Coronary artery (tissue), 2 donors: ENCODE measurements at places on chromosomes 2 and 18.

- no peak for DNase-seq
Observed at GRCh38 chr2:106113361-106113966, 80.6 kb downstream of the UXS1 start.

DNA sequence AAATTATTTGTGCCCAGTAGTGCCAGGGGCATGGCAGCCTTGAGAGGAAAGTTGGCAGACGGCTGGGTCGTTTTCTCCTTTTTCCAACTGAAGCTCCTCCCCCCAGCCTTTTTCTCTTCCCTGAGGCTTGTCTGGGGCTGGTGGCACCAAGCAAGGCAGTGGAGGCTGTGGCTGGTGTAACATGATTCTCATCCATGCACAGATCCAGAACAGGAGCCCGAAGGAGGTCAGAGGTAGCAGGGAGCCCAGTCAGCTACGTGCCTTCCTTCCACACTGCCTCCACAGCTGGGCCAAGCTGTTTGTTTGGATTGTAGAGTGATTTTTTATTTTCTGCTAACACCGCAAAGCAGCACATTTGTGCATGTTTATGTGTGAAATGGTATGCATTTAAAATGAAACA, 170.3 kb upstream of the MGAT5 start:
- no peak for DNase-seq

GRCh38 chr18:1595195-1595594, 690.5 kb downstream of the ADCYAP1 start:
- DNase-seq = no peak

- DNase-seq = no peak
Observed at GRCh38 chr18:45119876-45120275, 439.2 kb downstream of the SETBP1 start.

GRCh38 chr2:96523659-96524481, 12.7 kb upstream of the ARID5A start:
- no peak for DNase-seq

DNA sequence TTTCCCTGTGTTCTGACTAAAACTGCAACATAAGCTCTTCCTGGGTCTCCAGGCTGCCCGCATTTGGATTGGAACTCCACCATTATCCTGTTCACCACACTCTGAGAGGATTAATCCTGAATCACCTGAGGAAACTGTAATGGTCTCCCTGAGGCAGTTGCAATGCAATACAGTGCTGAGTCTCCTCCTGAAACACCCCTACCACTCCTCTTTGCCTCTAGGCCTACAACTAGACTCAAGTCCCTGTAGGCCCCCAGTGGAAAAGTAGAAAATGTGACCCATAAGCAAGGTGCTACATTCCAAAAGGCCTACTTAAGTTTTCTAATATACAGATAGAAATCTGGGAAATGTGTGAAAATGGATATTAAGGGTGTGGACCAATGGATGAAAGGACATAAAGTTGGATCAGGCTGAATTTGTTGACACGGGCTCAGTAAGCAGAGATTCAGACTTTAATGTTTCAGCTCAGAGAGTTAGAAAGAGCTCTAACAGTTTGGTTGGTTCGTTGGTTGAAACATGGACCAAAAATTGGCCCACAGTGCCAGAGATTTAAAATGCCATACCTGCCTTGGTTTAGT, 222.3 kb upstream of the ZC3H15 start:
- DNase-seq = no peak

DNA sequence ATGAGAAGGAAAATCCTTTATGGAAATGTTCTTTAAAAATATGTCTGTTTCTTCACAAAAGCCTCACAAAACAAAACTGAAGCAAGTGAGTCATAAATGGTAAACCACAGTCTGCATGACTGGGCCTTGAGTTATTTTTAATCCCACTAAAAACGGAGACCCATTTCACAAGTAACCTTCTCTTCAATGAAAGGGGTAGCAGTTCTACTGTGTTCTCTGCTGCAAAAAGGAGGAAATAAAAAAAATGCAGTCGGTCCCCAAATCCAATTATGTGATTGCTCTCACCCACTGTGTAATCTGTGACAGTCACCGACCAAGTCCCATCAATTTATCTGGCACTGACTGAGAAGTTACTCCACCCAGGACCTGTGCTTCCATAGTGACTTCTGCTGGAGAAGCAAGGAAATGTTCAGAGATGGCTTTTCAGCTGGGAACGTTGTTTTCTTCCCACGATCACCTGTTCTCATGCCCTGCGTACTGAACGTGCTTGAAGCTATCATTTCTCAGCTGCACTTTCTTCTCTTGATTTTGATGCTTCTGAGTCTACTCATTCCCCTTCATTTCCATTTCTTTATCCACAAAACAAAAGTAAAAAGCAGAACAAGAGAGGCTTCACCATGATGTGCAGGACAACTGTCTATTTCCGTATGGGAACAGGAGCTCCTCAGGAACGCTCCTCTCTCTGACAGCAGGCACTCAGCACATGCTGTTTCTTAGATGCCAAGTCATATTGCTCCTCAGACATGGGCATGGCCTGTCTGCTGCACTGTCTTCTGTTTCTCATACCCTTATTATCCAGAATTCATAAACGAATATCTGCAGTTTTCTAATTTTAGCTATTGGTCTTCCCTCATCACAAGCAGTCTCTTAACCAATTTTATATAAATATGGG, 80.0 kb upstream of the TMEM200C start:
- DNase-seq = no peak

- DNase-seq = no peak
Observed at GRCh38 chr2:172977270-172978062, 98.2 kb upstream of the MAP3K20 start.

- DNase-seq = no peak
Observed at GRCh38 chr2:28956890-28957289, 24.2 kb upstream of the TOGARAM2 start.

DNA sequence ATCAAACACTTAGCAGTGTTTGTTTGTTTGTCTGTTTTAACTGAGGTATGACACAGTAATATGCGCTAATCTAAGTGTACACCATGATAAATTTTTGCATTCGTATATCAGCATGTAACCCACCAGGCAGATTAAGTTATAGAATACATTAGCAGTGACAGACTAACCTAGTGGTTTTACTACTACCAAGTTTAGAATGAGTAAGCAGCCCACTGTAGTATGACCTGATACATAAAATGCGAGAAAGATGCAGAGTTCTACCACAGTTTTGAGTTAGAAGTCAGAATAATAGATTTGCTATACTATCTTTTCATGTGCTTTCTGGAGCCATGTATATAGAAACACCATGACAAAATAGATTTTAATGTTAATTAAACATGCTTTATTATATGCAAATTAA, 19.1 kb upstream of the MAP4K4 start:
- no peak for DNase-seq

GRCh38 chr18:79315596-79315995, 80.1 kb upstream of the NFATC1 start:
- no peak for DNase-seq

DNA sequence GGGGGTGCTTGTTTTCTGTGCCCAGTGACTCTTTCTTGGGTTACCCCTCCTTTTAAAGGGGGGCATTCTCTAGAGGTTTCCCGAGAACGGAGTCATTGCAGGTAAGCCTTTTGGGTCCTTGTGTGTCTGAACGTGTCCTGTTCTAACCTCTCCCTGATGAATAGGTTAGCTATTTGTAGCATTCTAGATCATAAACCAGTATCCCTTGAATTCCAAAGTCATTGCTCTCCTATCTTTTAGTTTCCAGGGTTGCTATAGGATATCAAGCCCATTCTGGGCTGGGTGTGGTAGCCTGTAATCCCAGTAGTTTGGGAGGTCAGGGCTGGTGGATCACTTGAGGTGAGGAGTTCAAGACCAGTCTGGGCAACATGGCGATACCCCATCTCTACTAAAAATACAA, 65.9 kb upstream of the YWHAQ start:
- no peak for DNase-seq

DNA sequence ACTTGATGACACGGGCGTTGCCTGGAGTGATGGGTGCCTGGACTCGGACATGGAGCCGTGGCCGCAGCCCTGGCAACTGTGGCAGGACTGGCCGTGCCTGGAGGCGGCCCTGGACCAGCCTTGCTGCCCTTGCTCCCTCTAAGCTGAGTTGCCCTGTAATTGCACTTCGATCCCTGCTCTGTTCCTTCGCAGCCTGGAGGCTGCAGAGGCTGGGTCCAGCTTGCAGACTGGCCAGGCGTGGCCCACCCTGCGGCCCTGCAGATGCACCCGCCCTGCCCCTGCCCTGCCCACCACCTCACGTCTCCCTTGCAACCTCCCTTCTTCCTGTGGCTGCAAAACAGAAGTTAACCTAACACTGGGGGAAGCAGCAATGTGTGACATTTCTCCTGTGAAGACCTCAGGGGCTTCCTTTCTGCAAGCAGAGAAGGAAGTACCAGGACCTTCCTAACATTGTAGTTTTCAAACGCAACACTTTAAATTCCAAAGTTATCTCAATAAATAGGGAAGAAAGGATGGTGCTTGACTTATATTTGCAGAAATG, 174.6 kb upstream of the TPO start:
- DNase-seq = no peak

GRCh38 chr2:227016894-227017293, 147.1 kb downstream of the COL4A4 start:
- DNase-seq = no peak

- no peak for DNase-seq
Observed at GRCh38 chr18:61847164-61847791, 45.5 kb downstream of the RNF152 start.

GRCh38 chr2:239224199-239224570, 176.6 kb downstream of the HDAC4 start:
- DNase-seq = peak; percentile 72

- no peak for DNase-seq
Observed at GRCh38 chr2:12721566-12722446, 5.1 kb downstream of the TRIB2 start.

GRCh38 chr2:193350509-193350908, 1155.8 kb upstream of the TMEFF2 start:
- no peak for DNase-seq

DNA sequence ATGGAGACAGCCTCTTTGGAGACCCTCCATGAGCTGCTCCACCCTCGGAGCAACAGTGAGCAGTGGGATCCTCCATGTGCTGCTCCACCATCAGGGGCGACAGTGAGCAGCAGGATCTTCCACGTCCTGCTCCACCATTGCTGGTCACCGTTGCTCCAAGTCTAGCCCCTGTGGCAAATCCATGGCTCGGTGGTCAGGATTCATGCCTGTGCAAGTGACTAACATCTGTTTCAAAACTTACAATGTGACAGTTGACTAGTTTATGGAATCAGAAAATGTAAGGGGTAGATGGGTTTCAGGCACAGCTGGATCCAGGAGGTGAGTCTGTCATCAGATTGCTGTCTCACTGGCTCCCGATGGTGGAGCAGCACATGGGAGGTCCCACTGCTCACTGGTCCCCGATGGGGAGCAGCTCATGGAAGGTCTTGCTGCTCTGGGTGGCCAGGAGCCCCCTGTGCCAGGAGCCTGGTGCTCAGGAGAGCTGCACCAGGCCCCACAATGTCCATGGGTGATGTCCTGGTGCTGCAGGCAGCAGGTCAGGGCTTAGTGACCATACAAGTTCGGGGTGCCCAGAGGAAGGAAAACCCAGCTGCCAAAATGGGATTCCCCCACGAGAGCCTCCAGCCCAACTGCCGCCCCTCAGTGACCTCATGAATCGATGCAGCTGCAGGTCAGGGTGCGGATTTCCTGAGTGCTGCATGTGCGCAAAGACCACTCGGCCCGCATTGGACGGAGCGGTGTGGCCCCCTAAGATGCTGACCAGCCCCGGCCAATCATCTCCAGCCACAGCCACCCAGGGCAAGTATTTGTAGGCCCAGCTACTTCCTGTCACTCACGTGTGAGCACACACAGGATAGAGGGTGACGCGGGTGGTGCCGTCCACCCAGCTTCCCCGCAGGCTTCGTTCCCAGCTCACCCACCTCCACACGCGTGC, 116.5 kb upstream of the OTOS start:
- DNase-seq = no peak

DNA sequence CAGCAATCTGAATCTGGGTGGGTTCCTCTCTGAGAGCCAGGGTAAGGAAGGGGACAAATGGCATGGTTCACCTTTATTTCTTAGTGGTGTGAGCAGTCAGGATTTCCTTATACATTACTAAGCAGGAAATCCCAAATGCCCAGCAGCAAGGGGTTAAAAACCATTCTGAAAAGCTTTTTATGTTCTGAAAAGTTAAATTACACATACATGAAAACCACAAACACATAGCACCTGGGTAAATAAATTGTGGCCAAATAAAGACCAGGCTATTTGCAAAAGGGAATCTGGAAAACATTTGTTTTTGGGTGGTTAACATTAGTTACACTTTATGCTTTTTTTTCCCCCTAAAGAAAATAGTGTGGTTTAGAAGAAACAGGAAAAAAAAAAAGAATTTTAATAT, 156.1 kb downstream of the AGPS start:
- no peak for DNase-seq

GRCh38 chr2:27203741-27204140, 8.1 kb upstream of the ATRAID start:
- peak; percentile 57 for DNase-seq

DNA sequence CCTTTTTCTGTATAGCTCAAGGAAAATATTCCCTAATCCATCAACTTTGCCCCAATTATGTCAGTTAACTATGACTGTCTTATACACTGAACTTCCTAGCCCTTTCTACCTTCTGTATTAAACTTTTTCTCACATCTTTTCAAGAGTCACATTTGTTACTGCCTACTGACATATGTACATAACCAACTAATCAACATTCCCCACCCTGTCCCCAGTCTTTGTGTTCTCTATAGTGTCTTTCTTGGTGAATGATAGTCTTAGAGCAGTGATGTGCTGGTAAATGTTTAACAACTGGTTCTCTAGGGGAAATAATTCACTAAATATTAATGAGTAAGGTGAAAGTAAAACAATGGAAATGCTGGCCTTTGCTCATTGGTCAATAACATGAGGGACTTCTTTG, 61.6 kb upstream of the PIK3C3 start:
- no peak for DNase-seq
